ENCODE measurements at places on chromosomes 2 and 18.

- no peak for DNase-seq
Measured at GRCh38 chr2:107663632-107664031, 163.1 kb upstream of the RGPD4 start.

DNA sequence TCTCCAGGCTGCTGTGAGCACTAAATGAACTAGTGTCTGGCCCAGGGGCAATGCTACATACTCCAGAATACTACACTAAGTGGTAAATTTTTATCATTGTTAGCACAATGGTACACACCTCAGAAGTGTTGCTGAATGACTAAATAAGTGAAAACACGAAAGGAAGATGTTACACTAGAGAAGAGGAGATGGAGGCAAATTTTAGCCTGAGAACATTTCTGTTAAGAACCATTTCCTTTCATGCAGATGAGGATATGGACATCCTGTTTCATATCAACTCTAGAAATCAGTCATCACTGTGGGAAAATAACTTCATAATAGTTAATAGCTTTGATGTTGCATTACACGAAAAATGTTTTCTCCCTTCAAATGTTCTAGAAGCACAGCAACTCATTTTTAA is 117.6 kb upstream of the STK17B start:
- no peak for DNase-seq

DNA sequence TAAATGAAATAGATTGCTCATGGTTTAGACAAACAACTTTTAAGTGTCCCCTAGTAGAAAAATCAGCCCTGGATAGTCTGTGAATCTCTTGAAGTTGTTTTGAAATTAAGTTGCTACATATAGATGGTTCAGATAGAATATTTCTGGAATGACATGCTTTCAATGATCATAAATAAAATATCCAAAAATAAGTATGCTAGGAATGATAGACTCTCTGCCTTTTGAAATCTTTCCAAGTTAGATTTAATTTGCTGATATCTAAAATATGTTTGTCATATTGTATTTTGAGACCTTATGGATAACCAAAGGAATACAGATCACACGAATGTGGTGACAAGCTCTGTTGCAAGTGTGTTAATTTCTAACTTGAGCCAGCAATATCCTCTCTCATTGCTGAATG is 488.7 kb downstream of the THSD7B start:
- no peak for DNase-seq

- no peak for DNase-seq
Measured at GRCh38 chr2:107384422-107384821, 442.3 kb upstream of the RGPD4 start.

- no peak for DNase-seq
Measured at GRCh38 chr18:55439056-55439455, 148.9 kb downstream of the TCF4 start.

DNA sequence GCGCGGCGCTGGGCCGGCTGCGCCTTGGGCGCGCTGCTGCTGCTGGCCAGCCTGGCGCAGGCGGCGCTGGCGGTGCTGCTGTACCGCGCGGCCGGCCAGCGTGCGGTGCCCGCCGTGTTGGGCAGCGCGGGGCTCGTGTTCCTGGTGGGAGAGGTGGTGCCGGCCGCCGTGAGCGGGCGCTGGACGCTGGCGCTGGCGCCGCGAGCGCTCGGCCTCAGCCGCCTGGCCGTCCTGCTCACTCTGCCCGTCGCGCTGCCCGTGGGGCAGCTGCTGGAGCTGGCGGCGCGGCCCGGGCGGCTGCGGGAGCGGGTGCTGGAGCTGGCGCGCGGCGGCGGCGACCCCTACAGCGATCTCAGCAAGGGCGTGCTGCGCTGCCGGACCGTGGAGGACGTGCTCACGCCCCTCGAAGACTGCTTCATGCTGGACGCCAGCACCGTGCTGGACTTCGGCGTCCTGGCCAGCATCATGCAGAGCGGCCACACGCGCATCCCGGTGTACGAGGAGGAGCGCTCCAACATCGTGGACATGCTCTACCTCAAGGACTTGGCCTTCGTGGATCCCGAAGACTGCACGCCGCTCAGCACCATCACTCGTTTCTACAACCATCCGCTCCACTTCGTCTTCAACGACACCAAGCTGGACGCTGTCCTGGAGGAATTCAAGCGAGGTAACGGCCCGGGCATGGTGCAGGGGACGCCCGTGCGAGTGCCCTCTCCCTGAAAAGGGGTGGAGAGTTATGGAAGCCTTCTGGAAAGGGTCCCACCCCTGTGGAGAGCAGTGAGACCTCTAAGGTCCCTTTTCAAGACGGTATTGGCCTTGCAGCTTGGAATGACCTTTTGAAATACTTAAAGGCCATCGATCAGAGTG is 1.0 kb downstream of the CNNM3 start:
- DNase-seq: no peak

GRCh38 chr18:22465859-22466457 is 48.2 kb upstream of the CTAGE1 start:
- DNase-seq: peak; percentile 86

GRCh38 chr2:80482276-80482675 is 177.7 kb upstream of the LRRTM1 start:
- DNase-seq: no peak

DNA sequence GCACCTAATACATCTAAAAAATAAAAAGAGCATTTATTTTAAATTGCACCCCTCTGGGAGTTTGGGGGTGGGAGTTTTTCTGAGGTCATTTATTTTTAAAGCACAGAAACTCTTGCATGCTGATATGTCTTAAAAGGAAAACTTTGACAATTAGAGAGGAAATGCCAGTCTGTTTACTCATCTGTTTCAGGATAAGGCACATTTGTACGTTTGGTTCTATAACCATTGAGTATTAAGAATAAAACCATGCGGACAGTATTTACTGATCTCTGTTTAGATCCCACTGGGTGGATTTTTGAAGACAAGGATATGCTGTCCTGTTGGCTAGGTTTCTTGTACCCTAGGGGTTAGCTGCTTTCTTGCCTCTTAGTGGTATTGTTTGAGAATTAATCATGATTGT is 122.9 kb downstream of the TANC1 start:
- no peak for DNase-seq

Measured in fibroblast of skin of left biceps (primary cell).